ENCODE measurements at places on chromosomes 13 and 19.
A peak's percentile ranks its signal among the peaks of the same experiment; 100 is the strongest.

DNA sequence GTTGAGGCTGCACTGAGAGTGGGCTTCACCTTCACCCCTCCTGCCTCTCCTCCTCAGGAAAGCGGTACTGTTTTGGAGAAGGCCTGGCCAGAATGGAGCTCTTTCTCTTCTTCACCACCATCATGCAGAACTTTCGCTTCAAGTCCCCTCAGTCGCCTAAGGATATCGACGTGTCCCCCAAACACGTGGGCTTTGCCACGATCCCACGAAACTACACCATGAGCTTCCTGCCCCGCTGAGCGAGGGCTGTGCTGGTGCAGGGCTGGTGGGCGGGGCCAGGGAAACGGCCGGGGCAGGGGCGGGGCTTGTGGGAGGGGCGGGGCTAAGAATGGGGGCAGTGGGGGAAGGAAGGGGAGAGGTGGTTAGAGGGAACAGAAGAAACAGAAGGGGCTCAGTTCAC is 7.5 kb downstream of the CYP2A13 start:
- DNase-seq = no peak

GRCh38 chr19:40831502-40832430 is 18.5 kb downstream of the CYP2A6 start:
- no peak for DNase-seq

DNA sequence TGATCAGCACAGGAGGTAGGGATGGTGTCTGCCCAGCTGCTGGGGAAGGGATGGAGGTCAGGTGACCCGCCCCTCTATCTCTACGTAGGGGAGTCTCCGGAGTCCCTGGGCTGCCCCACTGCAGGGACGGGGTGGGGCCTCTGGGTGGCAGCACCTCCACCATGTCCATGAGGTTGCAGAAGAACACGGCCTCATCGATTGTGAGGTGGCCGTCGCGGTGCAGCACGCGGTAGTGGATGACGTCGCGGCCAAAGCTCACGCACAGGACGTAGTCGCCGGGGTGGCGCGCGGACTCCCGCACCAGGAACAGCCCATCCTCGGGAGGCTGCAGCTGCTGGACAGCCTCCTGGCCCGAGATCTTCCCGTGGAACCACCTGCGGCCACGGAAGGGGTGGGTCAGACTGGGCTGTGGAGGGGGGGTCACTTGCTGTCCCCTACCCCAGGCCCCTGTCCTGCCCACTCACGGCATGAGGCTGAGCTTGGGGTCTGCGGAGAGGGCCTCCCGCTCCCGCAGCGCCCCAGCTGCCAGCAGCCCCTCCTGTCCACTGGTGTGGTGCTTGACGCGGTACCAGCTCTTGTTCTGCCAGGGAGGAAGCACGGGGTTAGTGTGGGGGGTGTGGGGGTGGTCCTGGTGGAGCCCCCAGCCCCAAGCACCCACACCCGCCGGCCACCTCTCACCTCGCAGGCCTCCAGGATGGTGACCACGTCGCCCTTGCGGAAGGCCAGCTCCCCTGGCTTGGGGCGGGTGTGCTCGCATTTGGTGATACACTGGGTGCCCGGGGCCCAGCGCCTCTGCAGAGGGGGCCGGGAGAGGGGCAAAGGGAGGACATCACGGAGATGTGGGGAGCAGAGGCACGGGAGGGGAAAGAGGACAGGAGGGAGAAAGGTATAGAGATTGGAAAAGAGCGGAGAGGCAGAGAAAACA is 2.3 kb downstream of the MATK start:
- DNase-seq = no peak

DNA sequence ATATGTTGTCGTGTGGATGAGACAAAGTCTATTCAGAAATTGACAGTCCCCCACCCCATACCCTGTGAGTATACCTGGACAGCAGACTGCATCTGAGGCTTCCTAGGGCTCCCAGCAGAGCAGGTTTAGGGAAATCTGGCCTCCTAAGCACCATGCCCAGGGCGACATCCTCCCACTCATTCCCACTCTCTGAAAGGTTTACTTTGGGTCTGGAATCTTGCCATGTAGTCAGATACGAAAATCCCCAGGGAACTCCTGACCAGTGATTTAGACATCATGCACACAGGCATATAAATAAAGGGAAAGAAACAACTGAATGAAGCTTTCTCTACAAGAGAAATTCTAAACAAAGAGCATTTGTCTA is 717 bp upstream of the NALCN start:
- DNase-seq = no peak

DNA sequence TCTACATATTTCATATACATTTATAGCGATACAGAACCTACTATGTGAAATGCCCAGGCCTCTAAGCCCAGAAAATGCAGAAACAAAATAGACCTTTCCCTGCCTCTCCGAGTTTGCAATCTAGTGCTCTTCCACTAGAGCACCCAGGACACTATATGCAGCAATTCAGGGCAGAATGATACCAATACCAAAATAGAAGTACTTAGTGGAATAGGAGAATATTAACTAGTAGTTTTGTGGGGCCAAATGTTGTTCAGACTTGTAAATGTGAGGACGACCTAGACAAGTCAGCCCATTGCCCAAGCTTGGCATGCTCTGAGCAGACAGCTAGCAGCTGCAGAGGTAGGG is 35.8 kb upstream of the FLT1 start:
- no peak for DNase-seq

DNA sequence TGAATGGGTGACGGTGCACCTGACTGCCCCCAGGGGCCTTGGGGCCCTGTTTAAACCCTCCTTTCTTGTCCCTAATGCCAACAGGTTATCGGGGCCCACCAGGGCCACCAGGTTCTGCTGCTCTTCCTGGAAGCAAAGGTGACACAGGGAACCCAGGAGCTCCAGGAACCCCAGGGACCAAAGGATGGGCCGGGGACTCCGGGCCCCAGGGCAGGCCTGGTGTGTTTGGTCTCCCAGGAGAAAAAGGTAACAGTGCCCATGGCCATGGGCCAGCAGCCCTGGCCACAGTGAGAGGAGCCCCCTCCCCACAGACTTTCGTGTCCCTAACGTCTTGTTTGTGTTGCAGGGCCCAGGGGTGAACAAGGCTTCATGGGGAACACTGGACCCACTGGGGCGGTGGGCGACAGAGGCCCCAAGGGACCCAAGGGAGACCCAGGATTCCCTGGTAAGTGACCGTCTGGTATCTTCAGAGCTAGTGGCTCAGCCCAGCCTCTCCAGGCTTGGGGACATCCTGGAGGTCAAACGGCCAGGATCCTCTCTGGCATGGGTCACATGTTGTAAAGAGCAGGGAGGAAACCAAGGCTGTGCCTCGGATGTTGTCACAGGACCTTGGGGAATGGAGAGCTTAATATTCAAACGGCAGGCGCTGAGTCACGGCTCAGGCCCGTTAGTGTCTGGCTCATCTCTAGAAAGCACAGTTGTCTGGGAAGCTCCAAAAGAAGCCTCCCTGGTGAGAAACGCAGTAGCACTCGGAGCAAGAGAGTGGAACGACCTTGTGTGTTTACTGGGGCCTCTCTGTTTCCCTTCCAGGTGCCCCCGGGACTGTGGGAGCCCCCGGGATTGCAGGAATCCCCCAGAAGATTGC is 58.3 kb downstream of the RAB20 start:
- no peak for DNase-seq

- DNase-seq = no peak
Measured at GRCh38 chr19:35657904-35658700, 8.2 kb upstream of the UPK1A start.

DNA sequence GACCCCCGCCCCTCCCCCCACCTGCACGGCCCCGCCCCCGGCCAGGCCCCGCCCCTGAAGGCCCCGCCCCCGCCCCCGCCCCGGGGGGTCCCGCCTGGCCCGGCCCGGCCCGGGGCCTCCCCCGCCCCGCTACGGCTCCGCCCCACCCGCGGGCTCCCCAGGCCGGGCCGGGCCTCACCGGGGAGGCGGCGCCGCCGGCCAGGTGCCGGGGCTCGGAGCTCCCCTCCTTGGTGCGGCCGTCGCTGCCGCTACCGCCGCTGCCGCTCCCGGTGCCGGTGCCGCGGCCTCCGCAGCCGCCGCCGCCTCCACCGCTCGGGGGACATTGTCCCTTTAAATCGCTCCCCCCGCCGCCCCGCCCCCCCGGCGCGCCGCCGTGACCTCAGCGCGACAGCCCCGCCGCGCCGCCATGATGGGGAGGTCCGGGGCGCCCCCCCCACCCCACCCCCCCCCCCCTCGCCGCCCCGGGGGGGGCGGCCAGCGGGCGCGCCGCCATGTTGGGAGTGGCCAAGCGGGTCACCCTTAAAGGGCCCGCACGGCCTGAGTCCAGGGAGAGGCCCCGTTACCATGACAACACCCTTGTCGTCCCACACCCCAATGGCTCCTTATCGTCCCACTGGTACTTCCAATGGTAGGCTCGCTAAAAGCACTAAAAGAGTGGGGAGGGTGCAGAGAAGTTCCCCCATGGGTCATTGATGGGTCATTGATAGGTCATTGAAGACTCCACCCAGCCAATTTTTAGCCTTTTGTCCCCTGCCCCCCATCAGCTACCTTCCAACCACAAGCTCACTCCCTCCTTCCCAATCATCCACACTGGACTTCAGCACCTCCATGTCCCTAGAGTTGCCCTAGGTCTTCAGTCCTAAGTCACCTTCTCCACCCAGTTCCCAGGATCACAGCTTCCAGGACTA is at the start of gene WIZ:
Gene WIZ, minus strand, starts transcription at position 337 of the 908 bp plus-strand sequence. CDS start 1,649 bp downstream, outside the sequence.
- DNase-seq = peak; percentile 75

GRCh38 chr13:45393941-45394570 is 24.1 kb downstream of the SLC25A30 start:
- DNase-seq = no peak

DNA sequence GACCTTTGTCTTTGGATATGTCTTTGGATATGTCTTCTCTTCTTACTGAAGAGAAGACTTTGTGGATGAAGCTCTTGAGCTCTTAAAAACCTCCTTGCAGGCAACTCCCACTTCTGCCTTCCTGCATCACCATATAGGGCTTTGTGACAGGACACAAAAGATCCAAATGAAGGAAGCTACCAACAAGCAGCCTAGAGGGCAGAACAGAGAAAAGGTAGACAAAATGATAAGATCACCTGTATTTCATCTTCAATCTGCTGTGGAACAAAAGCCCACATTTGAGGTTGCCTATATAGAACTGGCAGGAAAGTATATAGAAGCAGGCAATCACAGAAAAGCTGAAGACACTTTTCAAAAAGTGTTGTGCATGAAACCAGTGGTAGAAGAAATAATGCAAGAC is 42.5 kb downstream of the N4BP2L1 start:
- no peak for DNase-seq

DNA sequence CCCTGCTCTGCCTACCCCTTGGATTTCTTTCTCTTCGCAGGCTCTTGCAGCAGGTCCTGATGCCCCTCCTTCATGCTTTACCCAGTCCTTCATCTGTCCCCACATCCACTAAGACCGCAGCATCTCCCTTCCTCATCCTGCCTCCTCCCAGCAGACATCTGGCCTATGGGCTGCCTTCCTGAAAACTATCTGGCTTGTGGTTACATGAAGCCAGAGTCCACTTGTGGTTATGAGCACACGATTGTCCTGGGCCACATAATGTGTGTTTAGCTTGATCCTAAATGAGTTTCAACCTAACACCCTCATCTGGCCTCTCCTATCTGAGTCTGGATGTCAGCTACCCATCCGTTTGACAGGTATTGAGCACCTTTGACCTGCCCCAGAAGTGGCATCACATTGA is 5.5 kb upstream of the ZNF175 start:
- DNase-seq = no peak

DNA sequence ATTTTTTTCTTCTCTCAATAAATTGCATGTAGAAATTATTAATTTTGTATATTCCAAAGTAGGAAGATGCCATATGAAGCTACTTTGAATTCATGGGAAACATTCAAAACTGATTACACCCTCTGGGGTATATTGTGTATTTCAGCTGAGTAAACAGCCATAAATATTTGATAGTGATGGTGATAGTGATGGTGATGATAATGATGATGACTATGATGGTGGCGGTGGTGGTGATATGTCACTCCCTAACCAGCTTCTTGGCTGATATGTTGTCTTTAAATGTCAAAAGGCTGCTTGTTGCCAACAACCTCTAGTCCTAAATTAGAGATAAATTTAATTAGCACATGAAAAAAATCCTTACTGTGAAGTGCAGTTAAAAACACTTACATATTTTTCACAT is 102.0 kb downstream of the LRCH1 start:
- no peak for DNase-seq

DNA sequence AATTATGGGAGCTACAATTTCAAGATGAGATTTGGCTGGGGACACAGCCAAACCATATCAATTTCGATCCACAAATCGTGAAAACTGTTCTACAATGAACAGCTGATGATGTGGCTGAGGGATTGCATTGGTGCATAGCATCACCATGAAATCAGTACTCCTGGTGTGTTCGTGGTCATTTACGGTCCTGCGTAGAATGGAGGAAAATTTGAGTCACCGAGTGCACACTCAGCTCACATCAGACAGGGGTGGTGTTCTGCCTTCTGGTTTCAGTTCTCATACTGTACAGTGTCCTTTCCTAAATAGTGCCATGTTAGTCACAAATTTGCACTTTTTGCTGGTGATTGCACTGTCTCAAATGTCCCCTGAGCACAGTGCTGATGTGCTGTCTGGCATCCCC is 39.2 kb downstream of the MYH14 start:
- no peak for DNase-seq

DNA sequence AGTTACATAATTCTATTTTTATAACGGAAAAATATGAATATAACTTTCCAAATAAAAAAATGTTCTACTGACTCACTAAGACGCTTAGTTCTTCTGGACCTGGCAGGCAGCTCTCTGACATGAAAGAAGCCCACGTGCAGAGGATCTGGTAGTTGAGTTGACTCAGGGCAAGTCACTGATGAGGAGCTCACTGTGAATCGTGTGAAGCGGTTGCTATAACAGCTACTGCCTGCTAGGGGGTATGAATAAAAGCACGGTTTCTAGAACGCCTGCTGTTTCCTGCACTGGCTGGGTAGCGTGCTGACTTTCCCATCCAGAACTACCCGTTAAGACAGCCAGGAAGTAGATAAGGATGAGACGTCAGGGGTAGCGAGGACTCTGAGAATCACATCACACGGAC is 54.7 kb upstream of the WASF3 start:
- DNase-seq = no peak

DNA sequence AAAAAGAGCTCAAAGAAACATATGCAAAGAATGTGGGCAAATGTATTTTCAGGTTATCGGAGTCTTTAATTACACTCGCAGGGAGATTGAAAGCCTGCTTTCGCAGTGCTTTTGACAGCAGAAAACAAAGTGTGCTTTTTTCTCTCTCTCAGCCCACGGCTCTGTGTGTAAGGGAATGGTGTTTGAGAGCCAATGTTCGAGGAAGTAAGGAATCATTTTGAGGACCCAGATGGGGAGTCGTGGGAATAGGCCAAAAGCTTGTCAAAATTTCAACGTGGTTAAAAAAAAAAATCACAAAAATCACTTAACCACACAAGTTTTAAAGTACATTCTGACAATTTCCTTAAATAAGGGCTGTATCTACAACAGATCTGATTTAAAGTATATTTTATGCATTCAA is 197.1 kb upstream of the IRS2 start:
- no peak for DNase-seq

GRCh38 chr19:3482507-3483225 is 575 bp downstream of the SMIM44 start:
- DNase-seq = no peak

DNA sequence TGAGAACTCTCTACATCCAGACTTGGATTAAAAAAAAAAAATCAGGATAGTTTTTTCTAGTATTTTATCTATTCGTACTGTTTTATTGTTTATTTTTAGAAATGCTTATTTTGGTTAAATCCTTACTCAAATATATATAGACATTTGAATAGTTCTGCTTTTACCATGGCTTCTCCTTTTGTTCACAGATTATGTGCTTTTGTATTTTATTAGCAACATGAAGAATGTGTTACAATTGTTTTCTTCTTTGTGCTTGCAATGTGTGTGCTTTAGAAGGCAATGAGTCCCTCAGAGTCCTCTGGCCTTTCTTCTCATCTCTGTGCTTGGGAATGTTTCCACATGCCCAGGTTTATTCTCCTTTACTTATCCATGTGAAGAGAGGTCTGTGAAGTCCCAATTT is 324.0 kb downstream of the KCNRG start:
- no peak for DNase-seq

Data from stimulated activated CD4-positive, alpha-beta T cell treated with anti-CD3 and anti-CD28 coated beads, TNF-alpha, amount 100 ng/mL, for 4 hours (primary cell).